Hepatocyte (in vitro differentiated cells): ENCODE measurements at places on chromosomes 12 and 14. TPM values are rescaled to one million over a fixed set of nuclear protein-coding genes. Genes with fewer than 3 reads are reported as not detected.
A peak's percentile ranks its signal among the peaks of the same experiment; 100 is the strongest.

DNA sequence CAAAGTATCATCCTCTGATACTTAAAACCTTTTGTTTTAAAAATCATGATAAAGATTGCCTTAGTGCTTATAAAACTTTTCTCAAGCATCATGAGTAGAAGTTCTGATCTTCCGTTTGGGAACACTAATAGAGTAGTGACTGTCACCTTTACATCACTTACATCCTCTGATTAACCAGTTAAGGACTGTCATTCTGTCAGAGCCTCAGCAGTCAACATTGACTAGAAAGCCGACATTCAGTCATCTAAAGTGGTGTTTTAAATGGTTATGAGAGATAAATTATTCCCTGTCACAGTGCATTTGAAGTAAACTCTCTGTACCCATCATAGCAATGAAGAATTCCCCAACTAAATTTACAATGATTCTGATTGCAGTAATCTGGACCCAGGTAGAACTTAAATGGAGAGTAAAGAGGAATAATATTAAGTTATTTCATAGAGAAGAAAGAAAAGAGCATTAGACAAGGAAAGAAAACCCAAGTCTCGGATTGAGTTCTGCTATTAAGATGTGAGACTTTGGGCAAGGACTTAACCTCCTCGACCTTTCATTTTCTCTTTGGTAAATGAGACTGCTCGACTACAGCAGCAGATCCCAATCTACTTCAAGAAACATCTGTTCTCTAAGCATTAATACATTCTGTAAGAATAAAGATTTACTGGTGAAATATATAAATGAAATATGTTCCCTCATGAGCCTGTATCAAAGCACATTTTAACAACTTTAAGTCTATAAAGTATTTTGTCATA, 563.9 kb upstream of the LMO3 start:
- H3K4me3 ChIP-seq = no peak overlapping the region
- H3K4me1 ChIP-seq = no peaks in the 10 kb centered on the region
- no peaks in the 10 kb centered on the region for H3K27me3 ChIP-seq
- DNase-seq = no peak
- H3K27ac ChIP-seq = no peak overlapping the region
- no peaks in the 10 kb centered on the region for H3K36me3 ChIP-seq

- no peak overlapping the region for H3K27ac ChIP-seq
- DNase-seq = no peak
- peaks cover 2% of the 10 kb centered on the region for H3K4me1 ChIP-seq
- no peaks in the 10 kb centered on the region for H3K27me3 ChIP-seq
- no peak overlapping the region for H3K4me3 ChIP-seq
- no peaks in the 10 kb centered on the region for H3K36me3 ChIP-seq
These were observed 69.7 kb downstream of the TTC9 start for GRCh38 chr14:70711451-70711850.

DNA sequence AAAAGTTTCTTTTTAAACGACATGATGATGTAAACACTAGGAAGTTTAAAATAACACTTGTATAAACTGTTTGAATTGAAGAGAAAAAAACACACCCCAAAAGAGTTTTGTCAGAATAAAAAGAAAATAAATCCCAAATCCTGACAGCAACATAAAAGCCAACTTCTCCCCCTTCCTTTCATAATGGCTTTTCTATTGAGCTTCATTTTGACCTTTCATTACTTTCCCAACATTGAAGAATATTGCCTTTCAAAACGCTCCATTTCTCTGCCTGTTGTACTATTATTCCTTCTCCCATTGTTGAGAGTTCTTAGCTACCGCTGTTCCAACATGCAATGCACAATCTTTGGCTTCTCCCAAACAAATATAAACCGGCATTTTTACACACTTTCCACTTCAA, 448.5 kb downstream of the BCAT1 start:
- H3K27ac ChIP-seq = no peak overlapping the region
- H3K4me1 ChIP-seq = peaks cover 16% of the 10 kb centered on the region
- no peaks in the 10 kb centered on the region for H3K36me3 ChIP-seq

DNA sequence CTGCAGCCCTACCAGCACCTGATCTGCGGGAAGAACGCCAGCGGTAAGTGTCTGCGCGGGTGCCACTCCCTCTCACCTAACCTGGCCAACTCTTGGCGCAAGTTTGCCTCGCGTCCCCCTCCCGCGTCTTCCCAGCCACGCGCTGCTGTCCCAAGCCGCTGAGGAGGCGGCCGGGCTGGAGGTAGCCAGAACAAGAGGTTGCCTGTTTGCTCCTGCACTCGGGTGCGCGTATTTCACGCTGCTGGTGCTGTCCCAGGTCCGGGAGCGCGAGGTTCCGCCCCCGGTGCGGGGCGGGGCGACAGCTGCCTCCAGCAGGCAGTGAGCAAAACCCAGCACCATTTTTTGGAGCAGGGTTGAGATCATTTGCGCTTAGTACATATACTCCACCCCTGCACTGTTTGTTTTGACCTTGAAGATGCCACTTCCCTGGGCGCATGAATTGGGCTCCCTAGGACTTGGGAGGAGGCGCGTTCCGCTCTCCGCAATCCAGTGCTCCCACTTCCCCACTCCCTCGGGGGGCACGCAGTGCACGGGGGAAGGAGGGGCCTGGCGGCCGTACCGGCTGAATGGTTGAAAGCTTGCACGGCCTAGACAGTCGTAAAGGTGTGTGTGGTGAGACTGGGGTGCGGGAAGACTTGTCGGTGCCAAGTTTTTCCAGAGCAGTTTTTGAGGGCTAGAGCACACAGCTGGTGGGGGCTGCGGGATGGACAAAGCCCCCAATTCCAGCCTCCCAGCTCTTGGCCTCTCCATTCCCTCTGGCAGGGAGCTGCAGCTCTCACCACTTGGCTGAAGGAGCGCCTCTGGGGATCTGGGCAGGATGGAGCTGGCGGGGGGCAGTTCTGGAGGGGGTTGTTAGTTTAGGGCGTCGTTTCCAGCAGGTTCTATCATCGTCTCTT, 226.9 kb upstream of the CRY1 start:
- no peak overlapping the region for H3K27ac ChIP-seq
- H3K4me3 ChIP-seq = peak overlapping the region; percentile 4
- H3K27me3 ChIP-seq = peaks cover 65% of the 10 kb centered on the region
- H3K36me3 ChIP-seq = no peaks in the 10 kb centered on the region
- peak; percentile 32 for DNase-seq
- H3K4me1 ChIP-seq = peaks cover 5% of the 10 kb centered on the region

RTL1 gene
- polyA plus RNA-seq = 1.4 TPM in 2 replicates

DNA sequence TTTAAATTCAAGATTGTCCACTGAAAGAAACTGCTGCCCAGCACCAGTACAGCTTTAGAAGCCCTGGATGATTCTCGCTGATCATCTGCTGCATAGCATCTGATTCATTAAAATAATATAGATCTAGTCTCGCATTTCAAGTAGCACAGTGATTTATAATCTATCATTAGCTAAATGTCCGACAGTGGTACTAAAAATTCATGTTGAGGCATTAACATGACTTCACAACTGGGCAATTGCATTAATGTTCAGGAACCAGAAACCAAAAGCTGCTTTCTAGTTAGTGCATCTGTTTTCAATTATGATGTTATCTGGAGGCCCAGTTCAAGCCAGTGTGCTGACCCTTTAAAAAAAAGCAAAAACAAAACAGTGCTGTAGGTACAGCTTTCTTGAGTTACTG, 1987.2 kb upstream of the SEL1L start:
- no peaks in the 10 kb centered on the region for H3K36me3 ChIP-seq
- DNase-seq = no peak
- no peaks in the 10 kb centered on the region for H3K27me3 ChIP-seq
- H3K27ac ChIP-seq = no peak overlapping the region
- H3K4me1 ChIP-seq = peaks cover 5% of the 10 kb centered on the region
- no peak overlapping the region for H3K4me3 ChIP-seq

DNA sequence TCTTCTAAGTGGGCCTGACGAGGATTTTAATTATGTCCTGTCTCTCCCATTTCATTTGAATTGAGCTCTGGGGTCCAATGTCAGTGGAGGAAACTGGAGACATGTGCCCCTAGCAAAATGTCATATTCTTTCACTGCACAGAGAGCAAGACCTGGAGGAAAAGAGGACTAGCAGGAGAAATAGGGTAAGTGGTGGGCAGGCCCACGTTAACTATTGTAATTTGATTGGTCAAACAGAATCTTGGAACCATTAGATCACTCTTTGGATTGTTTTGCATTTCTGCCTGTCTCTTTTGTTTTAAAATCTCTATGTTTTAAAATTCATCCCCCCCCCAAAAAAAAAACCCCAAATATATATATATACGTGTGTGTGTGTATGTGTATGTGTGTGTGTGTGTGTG, 113.9 kb upstream of the PELI2 start:
- no peaks in the 10 kb centered on the region for H3K36me3 ChIP-seq
- H3K4me3 ChIP-seq = no peak overlapping the region
- H3K27me3 ChIP-seq = no peaks in the 10 kb centered on the region
- no peak for DNase-seq
- peak overlapping the region; percentile 90 for H3K27ac ChIP-seq
- peaks cover 27% of the 10 kb centered on the region for H3K4me1 ChIP-seq

SIX4 gene
- 1.1 and 1.7 TPM in 2 replicates for polyA plus RNA-seq

- no peaks in the 10 kb centered on the region for H3K4me1 ChIP-seq
- H3K4me3 ChIP-seq = no peak overlapping the region
- no peaks in the 10 kb centered on the region for H3K27me3 ChIP-seq
- H3K27ac ChIP-seq = no peak overlapping the region
- no peak for DNase-seq
- H3K36me3 ChIP-seq = no peaks in the 10 kb centered on the region
These were observed 49.2 kb downstream of the FBXW8 start for GRCh38 chr12:116959845-116960514.

DNA sequence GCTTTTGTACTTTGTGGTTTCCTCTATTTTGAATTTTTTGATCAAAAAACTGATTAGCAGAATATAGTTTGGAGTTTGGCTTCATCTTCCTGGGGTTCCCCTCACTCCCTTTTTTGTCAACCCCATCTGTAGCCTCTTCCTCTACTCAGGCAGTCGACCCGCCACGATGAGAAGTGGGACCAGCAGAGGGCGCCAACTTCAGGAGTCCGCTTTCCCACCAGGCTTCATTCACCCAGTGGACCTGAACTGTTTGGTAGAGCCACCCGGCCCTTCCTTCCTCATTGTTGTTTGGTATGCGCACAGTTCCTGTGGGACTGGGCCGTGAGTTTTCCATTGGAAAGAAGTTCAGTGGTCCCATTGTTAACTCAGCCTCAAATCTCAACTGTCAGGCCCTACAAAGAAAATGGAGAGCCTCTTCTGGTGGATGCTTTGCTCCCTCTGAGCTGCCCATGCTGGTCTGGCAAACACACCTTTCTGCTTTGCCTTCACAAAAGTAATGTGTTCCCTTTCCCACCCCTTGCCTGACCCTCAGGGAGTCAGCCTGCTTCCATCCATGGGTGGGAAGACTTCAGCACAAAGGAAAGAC, 21.7 kb downstream of the TMBIM6 start:
- DNase-seq = peak; percentile 74
- peaks cover 5% of the 10 kb centered on the region for H3K36me3 ChIP-seq
- no peaks in the 10 kb centered on the region for H3K27me3 ChIP-seq

GRCh38 chr14:58815161-58815701, 177.5 kb downstream of the DACT1 start:
- no peaks in the 10 kb centered on the region for H3K36me3 ChIP-seq
- H3K27ac ChIP-seq = no peak overlapping the region
- H3K4me1 ChIP-seq = peaks cover 12% of the 10 kb centered on the region

DNA sequence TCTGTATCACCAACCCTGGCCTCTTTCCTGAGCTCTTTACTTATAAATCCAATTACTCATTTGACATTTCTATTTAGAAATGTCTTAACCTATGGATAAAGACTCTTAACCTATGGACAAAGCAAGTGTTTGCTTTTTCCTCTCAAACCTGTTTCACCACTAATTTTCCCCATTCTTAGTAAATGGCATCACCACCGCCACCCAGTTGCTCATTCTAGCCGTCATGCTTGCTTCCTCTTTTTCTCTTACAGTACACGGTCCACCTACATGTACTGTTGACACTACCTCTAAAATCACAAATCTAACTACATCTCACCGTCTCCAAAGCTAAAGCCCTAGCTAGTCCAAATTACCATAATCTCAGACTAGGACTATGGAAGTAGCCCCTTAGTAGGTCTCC, 60.0 kb downstream of the CAPS2 start:
- DNase-seq = no peak
- no peak overlapping the region for H3K4me3 ChIP-seq
- H3K27ac ChIP-seq = no peak overlapping the region
- H3K36me3 ChIP-seq = no peaks in the 10 kb centered on the region
- H3K4me1 ChIP-seq = no peaks in the 10 kb centered on the region

DNA sequence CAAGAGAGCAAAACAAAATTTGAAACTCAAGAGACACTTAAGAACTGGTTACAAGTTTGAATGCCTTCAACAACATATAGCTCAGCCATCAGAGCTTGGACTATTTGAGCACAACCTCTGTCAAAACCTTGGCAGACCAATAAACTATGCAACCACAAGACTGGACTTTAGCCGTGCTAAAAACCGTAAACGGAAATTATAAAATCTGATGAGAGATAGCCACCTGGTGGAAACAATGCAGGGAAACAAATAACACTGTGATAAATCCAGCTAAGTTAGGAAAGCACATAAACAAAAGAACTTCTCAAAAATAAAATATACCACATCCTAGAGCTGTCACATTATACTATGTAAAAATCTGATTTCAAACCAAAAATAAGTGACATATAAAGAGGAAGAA, 1074.2 kb upstream of the NOVA1 start:
- H3K27ac ChIP-seq = no peak overlapping the region
- H3K4me3 ChIP-seq = no peak overlapping the region
- DNase-seq = no peak
- no peaks in the 10 kb centered on the region for H3K4me1 ChIP-seq

DNA sequence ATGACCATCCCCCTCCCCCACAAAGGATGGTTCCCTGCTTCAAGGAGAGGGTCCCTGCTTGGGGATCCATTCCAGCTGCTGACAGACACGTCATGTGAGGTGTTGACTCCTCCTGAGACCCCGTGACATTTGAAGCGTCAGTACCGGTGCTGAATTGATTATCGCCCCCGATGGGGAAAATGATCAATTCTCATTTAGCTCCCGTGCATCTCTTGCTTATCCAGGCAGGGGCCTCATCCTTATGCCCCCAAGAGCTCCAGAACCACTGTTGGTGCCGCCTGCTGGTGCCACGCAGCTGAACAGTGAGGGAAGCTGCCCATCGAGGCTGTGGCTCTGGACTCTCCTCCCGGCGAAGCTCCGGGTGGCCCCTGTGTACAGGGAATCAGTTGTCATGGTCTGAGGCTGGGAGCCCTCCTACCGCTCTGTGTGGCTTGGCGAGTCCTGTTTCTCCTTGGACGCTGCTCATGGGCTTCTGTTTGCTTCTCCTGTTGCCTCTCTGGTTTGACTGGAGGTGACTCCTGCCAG, 4.6 kb downstream of the KIF26A start:
- peaks cover 7% of the 10 kb centered on the region for H3K27me3 ChIP-seq

- H3K4me3 ChIP-seq = no peak overlapping the region
- H3K36me3 ChIP-seq = no peaks in the 10 kb centered on the region
- no peak overlapping the region for H3K27ac ChIP-seq
These were observed 58.2 kb downstream of the GALNT9 start for GRCh38 chr12:132270969-132271754.

AKAP6 gene
- polyA plus RNA-seq = 0.46 and 1.1 TPM in 2 replicates

DNA sequence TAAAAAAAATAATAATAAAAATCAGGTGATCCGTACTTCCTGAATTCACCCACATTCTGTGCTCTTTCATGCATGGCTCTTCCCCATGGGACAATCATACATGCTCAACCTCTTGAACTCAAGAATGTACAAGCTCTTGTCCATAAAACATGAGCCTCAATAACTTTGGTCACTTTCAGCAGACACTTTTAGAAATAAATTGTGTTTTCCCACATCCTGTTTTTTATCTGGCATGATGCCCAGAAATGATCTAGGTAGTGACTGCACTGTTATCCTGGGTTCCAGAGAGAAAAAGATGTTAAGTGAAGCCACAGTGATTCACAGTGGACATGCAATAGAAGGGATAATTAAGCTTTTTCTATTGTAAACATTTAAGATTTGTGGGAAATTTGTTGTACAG, 537.6 kb upstream of the TMEM132C start:
- no peak for DNase-seq
- no peaks in the 10 kb centered on the region for H3K4me1 ChIP-seq
- H3K36me3 ChIP-seq = no peaks in the 10 kb centered on the region
- H3K27me3 ChIP-seq = no peaks in the 10 kb centered on the region
